DMS53 (cell line): ENCODE measurements at places on chromosomes 12 and 14.
A peak's percentile ranks its signal among the peaks of the same experiment; 100 is the strongest.

- DNase-seq, result no peak
Observed at GRCh38 chr12:69099201-69099837, 140.1 kb upstream of the CPSF6 start.

GRCh38 chr14:47678993-47679392 is 3.6 kb upstream of the MDGA2 start:
- DNase-seq, result peak; percentile 5

DNA sequence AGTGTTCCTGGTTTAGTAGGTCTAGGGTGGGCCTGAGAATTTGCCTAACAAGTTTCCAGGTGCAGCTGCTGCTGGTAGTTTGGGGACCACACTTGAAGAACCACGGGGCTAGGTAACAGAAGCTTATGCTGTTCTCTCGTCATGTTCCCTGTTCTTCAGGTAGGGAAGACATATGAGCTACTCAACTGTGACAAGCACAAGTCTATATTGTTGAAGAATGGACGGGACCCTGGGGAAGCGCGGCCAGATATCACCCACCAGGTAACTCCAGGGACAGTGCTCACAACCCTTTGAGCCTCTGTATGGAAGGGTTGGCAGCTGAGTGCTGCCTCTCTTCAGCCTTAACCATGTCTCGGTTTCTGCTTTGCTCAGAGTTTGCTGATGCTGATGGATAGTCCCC is 3.5 kb downstream of the EMG1 start:
- DNase-seq, result no peak

- no peak for DNase-seq
Observed at GRCh38 chr12:41983394-41983793, 161.3 kb downstream of the GXYLT1 start.

DNA sequence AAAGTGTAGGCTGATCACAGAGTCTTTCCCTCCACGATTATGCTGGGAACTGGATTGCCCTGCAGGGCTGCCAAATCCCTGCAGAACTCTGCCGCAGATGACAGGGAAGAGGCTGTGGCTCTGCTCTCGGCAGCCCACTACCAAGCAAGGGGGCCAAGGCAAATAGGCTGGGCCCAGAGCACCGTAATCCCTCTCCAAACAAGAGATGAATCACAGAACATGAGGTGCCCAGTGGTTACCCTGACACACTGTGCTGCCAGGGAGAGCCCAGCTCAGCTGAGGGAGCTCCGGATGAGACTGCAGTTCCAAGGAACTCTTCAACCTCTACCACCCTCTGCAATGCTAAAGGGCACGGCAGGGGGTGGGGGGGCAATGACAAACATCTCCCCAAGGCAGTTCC is 33.9 kb downstream of the STON2 start:
- DNase-seq, result peak; percentile 24

DNA sequence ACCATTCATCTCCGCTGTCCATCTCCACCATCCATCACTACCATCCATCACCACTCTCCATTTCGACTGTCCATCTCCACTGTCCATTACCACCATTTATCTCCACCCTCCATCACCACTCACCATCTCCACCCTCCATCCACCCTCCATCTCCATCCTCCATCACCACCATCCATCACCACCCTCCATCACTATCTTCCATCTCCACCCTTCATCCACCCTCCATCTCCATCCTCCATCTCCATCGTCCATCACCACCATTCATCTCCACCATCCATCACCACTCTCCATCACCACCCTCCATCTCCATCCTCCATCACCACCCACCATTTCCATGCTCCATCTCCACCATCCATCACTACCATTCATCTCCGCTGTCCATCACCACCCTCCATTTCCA is 5.2 kb upstream of the CEP170B start:
- DNase-seq, result no peak

DNA sequence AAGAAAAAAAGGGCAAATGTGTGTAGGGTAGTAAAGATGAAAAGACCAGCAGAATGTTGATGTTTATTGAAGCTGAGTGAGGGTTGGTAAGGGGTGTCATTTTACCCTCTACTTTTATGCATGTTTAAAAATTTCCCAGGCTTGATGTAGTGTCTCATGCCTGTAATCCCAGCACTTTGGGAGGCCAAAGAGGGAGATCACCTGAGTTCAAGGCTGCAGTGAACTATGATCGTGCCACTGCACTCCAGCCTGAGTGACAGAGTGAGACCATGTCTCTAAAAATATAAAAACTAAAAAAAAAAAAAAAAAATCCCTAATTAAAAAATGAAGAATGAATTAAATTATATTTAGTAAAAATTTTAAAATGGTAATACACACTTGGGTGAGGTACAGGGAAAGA is 8.5 kb downstream of the SEL1L start:
- no peak for DNase-seq

DNA sequence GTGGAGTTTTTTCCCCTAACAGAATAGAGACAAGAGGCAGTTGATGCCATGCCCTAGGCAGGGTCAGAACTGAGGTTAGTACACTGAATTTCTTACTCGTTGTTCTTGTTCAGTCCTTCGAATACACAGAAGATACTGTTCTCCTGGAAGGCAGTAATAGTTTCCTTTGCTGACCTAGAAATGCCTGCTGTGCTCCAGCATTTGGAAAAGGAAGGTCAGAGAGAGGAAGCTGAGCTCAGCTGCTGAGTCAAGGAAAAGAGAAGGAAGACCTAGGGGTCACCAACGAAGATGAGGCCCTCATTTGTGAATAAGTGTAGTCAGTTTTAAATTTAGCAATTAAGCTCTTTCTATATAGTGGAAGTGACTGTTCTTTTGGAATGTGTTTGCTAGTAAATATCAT is 100.1 kb downstream of the CRADD start:
- DNase-seq, result no peak

DNA sequence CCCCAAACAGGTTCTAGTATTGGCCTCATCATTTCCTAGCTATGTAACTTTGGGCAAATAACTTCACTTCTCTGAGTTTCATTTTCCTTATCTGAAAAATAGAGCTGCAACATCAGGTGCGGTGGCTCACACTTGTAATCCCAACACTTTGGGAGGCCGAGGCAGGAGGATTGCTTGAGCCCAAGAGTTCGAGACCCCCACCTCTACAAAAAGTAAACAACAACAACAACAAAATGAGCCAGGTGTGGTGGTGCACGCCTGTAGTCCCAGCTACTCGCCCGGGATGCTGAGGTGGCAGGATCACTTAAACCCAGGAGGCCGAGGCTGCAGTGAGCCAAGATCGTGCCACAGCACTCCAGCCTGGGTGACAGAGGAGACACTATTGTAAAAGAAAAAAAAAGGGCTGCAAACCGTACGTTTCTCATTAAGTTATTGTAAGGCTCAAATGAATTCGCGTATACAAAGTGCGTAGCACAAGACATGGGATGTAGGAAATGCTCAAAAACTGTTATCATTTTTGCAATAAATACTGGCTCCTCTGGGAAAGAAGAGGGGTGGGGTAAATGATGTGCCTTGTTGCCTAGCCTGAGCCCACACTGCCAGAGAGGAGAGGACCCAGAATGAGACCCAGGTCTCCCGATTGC is 903 bp downstream of the C12orf76 start:
- DNase-seq, result no peak

GRCh38 chr12:85310456-85311076 is 30.5 kb downstream of the ALX1 start:
- DNase-seq, result peak; percentile 60

- DNase-seq, result peak; percentile 51
Observed at GRCh38 chr14:23539248-23540140, 12.1 kb downstream of the ZFHX2 start.

DNA sequence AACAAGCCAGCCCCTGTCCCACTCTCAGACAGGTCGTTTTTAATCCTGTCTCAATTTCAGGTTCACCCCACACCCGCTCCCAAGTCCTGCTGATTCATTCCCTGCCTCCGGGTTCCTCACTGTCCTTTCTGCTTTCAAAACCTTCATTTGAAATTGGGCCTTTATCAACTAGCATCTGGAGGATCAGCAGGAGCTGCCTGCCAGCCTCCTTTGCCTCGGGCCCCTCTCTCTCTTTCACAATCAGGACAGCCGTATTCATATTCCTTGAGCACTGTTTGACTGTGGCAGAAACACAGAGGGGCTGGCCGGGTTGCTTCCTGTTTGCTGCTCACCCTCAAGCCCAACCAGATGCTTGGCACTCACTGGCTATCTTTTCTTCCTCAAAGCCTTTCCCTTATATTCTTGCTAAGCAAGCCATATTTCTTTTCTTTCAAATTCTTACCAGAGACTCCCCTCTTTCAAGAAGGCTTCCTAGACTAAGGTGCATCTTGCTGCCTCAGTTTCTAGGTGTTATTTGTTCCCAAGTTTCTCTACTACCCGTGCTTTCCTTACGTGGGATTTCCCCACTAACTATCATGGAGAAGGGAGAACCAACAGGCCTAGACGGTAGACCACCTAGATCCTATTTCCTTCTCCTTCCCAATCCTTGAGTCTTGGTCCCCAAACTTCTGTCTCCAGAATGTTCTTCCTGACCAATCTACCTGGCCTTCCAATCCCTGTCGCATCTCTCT is 3.0 kb downstream of the GALNT6 start:
- DNase-seq, result peak; percentile 53

DNA sequence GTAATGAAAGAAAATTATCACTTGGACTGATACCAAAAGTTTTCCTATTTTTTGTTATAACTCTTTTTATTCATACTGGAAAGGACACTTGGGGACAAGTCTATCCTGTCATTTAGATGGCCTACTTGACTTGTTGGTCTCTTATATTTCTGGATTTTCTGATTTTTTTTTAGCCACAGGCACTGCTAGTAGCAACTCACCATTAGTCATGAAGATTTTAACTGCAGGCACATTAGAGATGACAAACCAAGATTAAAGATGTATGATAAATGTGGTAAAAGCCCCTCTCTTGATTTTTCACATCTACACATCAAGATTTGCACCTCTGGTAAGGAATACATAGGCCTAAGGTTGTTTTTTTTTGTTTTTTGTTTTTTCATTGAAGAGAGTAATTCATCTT is 217.0 kb downstream of the SLC25A21 start:
- no peak for DNase-seq

GRCh38 chr14:58701604-58702003 is 63.8 kb downstream of the DACT1 start:
- no peak for DNase-seq

DNA sequence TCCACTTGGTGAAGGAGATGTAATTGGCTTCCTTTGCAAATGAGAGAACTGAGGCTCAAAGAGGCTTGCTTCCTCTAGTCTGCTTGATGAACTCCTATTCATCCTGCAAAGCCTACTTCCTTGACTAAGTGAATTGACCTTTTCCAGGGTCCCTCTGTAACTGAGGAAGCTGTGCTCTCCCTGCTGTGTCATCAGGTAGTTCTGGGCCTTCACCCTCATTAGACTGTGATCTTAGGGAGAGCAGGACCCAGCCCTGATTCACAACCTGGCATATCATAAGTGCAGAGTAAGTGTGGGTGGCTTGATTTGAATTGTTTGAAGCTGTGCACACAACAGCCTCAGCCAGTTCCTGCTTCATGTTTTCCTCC is 16.3 kb downstream of the ASB2 start:
- peak; percentile 45 for DNase-seq

- DNase-seq, result peak; percentile 85
Observed at GRCh38 chr12:2456813-2457186, 338.0 kb upstream of the FKBP4 start.

GRCh38 chr12:14571779-14572178 is 4.1 kb upstream of the PLBD1 start:
- DNase-seq, result no peak

GRCh38 chr12:88628856-88629509 is 48.7 kb upstream of the KITLG start:
- DNase-seq, result no peak

DNA sequence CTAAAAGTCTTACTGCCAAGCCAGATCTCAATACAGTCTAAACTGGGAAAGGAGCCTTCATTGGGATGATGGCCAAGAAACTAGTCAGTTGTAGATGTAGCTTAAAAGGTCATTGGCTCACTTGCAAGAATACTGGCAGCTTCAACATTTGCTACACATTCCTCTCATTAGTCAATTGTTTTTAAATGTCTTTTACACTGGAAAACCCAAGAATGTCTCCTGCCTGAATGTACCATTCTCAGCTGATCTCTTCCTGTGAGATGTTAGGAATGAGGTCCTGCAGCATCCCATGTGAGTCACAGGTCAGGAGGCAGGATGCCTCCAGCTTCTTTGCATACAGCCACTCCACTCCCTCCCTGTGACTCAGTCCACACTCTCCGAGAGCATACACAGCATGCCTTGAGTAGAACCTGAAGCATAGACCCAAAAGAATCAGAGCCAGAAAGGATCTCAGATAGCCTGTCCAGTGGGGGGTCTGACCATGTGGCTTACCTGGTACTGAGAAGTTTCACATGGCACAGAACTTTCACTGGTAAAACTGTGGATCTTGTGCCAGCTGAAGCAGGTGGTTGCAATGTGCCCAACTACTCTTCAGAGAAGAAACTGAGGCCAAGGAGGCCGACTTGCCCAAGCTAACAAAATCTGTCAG is 56.0 kb upstream of the HECTD1 start:
- DNase-seq, result peak; percentile 82

DNA sequence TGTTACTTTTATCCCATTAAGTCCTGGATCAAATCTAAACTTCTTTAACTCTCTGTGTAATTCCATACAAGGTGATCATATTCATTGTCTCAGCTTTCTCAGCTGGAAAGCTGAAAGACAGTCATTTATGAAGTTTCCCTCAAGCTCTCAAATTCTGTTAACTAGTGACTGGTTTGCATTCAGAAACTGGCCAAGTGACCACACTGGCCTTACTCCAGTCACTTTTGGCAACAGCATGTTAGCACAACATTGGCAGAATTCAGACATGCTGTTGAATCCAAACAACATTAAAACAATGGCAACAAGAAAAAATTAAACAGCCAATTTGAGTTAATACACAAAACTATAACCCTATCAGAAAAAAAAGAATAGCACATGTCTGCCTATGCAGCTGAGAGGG is 343.3 kb downstream of the MDGA2 start:
- no peak for DNase-seq

GRCh38 chr12:112160611-112161010 is 35.3 kb downstream of the TRAFD1 start:
- DNase-seq, result no peak

GRCh38 chr12:76478045-76478444 is 81.5 kb downstream of the OSBPL8 start:
- no peak for DNase-seq

- DNase-seq, result no peak
Observed at GRCh38 chr14:61471297-61472005, 150.1 kb downstream of the PRKCH start.

DNA sequence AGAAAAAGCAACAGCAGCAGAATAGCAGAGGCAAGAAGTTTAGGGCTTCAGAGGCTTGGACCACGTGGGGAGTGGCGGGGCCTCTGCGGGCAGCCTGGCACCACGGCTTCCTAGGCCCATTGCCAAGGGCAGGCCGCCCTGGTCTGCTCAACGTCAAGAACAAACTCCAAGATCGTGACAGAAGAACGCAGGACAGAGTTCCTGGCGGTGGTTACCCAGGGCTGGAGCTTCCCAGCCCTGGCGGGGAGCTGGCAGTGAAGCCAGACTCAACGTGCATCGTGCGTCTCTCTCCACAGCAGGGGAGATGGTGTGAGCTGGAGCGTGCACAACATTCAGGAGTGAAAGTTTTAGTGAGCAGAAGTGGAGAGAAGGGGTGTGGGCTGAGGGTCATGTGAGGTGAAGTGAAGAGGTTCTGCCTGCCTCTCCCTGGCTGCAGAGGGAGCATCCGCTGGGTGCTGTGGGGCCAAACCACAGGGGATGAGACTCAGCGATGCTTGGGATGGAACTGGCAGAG is 13.9 kb upstream of the CACNA2D4 start:
- no peak for DNase-seq

- peak; percentile 58 for DNase-seq
Observed at GRCh38 chr12:1529862-1530591, 64.4 kb downstream of the FBXL14 start.
